ENCODE measurements at places on chromosomes 7 and 10.
A peak's percentile ranks its signal among the peaks of the same experiment; 100 is the strongest.

DNA sequence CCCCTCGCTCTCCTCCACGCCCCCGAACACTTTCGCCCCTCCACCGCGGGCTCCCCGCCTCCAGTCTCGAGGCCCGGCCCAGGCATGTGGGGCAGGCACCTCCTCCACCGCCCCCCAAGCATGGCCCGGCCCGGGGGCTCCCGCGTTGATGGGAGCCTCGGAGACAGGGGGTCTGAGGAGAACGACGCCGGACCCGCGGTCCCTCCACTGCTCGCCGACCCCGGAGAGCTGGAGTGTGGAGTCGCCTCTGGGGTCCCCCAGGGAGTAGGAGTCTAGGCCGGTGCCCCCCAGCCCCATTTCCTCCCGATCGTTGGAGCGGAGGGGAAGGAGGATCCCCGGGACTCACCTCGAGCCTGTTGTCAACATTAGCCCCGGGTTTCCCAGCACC is 206 bp downstream of the UPF2 start:
- DNase-seq, result peak; percentile 25

DNA sequence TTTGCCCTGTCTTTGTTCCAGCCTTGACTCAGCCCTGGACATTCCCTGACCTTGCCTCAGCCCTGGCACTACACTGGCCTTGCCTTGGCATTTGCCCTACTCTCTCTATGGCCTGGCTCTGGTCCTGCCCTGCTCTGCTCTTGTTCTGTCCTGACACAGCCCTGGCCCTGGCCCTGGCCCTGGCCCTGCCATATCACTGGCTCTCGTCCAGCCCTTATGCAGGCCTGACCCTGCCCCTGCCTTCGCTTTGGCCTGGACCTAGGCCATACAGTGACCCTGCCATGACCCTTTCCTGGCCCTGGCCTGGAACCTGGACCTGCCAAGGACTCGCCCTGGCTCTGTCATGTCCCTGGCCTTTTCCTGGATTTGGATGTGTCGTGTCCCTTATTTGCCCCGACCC is 646.0 kb downstream of the ZNF37A start:
- DNase-seq, result no peak

GRCh38 chr10:60905580-60905979 is 38.4 kb downstream of the RHOBTB1 start:
- no peak for DNase-seq

GRCh38 chr7:126959649-126960048 is 293.1 kb downstream of the GRM8 start:
- DNase-seq, result no peak

GRCh38 chr7:142642316-142642715 is 107.0 kb upstream of the PRSS1 start:
- DNase-seq, result no peak

GRCh38 chr10:95035332-95036295 is 33.7 kb downstream of the CYP2C8 start:
- no peak for DNase-seq

DNA sequence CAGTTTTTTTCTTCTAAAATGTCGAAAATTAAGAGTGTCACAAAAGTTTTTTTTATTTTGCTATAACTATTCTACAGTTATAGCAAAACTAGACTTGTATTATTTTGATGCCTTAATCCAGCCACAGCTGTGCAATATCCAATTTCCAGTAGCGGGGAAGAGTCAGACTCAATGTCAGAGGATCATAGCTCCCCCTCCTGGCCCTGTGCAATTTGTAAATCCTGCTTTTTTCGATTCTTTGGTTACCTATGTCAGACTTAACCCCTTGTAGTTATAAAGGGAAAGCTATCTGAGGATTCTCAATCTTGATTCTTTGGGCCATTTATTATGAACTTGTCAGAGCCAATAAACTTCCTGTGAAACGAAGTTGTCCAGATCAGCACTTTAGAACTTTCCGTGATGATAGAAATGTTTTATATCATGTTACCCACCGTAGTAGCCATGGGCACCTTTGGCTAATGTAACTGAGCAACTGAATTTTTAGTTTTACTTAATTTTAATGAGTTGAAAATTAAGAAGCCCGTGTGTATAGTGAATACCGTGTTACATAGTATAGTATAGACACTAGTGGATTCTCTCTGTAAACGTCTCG is 87.7 kb upstream of the PRKCQ start:
- DNase-seq, result no peak

DNA sequence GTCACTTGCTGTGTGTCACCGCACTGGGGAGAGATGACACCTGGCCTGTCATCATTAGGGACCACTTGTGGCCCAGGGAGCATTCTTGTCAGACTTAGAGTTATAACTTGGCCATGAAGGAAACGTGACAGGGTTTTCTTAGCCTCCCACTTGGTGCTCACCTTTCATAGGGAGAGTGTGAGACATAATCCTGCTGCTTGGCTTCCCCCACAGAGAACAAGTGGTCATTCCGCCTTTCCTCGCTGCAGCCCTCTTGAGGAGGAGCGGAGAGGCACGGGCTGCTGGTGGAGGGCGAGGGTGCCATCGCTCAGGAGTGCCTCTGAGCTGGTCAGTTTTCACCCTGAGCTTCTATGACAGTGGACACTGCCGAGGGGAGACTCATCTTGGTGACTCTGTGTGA is 125.0 kb upstream of the GJD4 start:
- no peak for DNase-seq

GRCh38 chr7:101823596-101823995 is 6.2 kb downstream of the CUX1 start:
- no peak for DNase-seq

GRCh38 chr10:121152033-121152432 is 300.9 kb downstream of the WDR11 start:
- DNase-seq, result no peak

- DNase-seq, result no peak
These were observed 152.3 kb downstream of the EGFR start for GRCh38 chr7:55171157-55171556.

DNA sequence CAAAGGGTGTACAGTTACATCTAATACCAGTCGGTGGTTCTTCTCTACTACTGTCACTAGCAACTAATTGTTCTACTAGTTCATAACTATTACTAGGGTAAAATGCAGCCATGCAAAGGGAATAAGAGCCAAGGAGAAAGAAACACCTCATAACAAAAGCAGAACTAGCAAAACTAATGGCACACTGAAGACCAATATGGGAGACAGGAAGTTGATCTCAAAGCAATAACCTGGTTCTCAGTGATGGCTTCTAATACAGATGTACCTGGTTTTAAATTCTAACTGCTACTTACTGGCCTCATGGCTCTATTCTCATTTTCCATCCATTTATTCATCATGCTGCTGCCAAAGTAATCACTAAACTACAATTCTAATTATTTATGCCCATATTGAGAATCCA is 170.3 kb downstream of the SEMA3E start:
- no peak for DNase-seq

DNA sequence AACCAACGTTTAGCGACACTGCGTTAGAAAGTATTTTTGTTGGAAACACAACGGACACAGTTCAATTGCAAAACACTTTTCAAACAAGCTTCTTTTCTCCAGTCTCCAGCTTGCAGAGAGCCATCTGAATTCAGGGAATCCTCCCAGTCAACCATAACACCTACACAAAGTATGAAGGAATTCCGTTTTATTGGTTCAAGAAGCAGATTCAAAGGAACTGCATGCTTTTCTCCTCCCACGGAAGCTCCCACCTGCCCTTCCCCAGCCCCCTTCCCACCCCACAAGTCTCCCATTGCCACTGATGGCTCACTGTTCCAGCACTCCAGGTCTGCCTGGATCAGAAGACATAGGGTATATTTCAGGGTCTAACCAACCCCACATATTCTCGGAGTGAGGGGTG is 190.6 kb upstream of the TCF7L2 start:
- DNase-seq, result no peak

DNA sequence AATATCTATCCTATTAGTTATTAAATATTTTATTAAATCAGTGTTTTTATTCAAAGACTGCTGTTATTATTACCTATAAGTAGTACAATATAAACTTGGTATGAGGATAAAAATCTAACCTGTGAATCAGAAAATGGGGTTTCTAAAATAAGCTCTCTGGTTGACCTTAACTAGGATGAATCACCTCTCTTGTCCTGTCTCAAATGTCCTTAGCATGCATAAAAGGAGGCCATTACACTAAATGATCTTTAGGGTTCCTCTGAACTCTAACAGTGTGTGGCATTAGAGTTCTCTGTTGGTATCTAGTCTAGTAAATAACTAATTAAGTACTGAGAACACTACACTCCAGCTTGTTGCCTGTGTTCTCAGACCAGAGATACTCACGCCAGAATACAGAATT is 143.1 kb upstream of the LRRTM3 start:
- DNase-seq, result no peak

DNA sequence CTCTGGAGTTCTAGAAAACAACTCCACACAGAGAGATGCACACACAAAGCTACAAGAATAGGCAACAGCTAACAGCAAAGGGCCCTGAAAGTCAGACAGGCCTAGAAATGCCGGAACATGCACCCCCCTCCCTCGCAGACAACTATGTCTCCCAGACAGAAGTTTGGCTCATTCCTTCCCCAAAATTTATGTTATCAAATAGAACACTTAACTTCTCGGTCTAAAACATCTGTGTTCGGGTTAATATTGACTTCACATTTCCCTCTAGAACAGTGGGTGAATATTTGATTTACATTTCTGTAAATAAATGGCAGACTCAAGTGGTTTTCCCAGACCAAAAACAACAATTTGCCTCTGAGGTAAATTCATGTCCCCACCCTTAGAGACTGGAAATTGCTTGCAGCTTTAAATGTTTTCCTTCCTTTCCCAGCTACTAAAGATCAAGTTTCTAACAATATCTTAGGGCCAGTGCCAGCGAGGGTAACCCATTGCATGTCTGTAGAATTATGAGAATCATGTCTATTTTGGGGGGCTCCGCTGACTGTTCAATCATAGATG is 92.5 kb upstream of the INHBA start:
- no peak for DNase-seq

All from activated CD8-positive, alpha-beta memory T cell treated with anti-CD3 and anti-CD28 coated beads for 1 hour (primary cell).